ENCODE measurements at places on chromosomes 5 and 9. TPM values are rescaled to one million over a fixed set of nuclear protein-coding genes. Genes with fewer than 3 reads are reported as not detected.
A peak's percentile ranks its signal among the peaks of the same experiment; 100 is the strongest.

- no peaks in the 10 kb centered on the region for H3K36me3 ChIP-seq
- no peak overlapping the region for H3K27ac ChIP-seq
- no peaks in the 10 kb centered on the region for H3K4me1 ChIP-seq
- H3K27me3 ChIP-seq, result no peaks in the 10 kb centered on the region
Measured at GRCh38 chr9:115278326-115279035, 160.5 kb upstream of the TNC start.

DNA sequence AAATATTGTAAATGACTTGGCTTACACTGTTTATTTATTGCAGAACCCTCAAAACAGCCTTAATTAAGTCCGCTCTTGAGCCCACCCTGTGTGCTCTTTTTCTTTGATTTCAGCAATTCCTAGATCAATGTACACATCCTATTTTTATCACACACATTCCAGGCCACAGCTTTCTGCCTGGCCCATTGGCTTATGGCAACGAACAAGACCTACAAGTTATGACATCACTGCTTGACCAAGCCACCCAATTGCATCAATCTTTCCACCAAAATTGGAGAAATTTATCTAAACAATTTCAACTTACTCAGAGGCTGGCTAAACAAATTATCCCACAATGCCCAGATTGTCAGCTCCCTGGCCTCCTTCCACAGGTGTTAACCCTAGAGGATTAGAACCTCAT is 158.4 kb downstream of the CPLANE1 start:
- no peaks in the 10 kb centered on the region for H3K36me3 ChIP-seq
- H3K4me3 ChIP-seq, result no peak overlapping the region
- no peaks in the 10 kb centered on the region for H3K27me3 ChIP-seq
- no peak overlapping the region for H3K27ac ChIP-seq

DNA sequence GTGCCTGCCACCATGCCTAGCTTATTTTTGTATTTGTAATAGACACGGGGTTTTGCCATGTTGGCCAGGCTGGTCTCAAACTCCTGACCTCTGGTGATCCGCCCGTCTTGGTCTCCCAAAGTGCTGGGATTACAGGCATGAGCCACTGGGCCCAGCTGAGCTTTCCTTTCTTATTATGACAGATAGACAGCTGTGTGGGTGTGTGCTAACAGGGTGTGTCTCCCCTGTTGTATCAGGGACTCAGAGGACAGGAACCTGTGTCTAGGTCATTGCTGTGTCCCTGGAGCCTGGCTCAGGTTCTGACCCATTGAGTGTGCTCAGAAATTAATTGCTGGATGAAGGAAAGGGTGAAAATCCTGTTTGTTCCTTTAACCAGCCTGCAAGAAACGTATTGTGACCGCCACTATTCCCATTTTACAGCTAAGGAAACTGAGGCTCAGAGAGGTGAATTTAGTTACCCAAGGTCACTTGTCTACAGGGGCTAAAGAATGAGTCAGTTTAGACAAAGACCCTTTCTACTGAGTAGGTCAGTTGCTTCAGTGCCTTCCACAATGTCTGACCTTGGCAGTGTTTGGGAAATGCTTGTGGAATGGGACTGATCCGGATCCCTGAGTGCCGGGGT is 16.8 kb downstream of the NCS1 start:
- H3K4me3 ChIP-seq, result no peak overlapping the region
- no peaks in the 10 kb centered on the region for H3K4me1 ChIP-seq
- H3K36me3 ChIP-seq, result no peaks in the 10 kb centered on the region
- H3K27me3 ChIP-seq, result no peaks in the 10 kb centered on the region

GRCh38 chr9:78806492-78807160 is 509.7 kb downstream of the PSAT1 start:
- no peaks in the 10 kb centered on the region for H3K27me3 ChIP-seq
- H3K36me3 ChIP-seq, result no peaks in the 10 kb centered on the region
- H3K4me1 ChIP-seq, result peaks cover 3% of the 10 kb centered on the region
- H3K4me3 ChIP-seq, result no peak overlapping the region
- no peak overlapping the region for H3K27ac ChIP-seq

- no peak for DNase-seq
- H3K27ac ChIP-seq, result no peak overlapping the region
- no peak overlapping the region for H3K4me3 ChIP-seq
- no peaks in the 10 kb centered on the region for H3K4me1 ChIP-seq
Measured at GRCh38 chr5:77955577-77955976, 179.4 kb upstream of the TBCA start.

DNA sequence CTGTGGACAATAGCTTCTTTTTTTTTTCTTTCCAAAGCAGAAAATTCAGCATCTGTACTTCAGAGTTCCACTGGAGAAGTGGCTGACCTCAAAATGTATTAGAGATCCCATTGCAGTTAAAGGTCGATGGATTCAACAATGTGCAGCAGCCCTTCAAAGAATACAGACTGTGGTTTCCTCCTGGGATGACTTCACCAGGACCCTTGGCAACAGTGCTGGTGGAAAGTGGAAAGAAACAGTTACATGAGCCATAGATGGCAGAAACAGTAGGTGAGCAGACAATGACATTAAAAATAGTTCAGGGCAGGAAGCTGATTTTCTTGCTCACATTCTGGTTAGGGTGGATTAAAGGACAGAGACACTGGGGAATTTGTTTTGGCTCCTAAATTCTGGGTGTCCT is 62.4 kb downstream of the SLC28A3 start:
- H3K36me3 ChIP-seq, result no peaks in the 10 kb centered on the region
- no peak overlapping the region for H3K4me3 ChIP-seq
- no peak for DNase-seq
- H3K27me3 ChIP-seq, result no peaks in the 10 kb centered on the region

- peak; percentile 27 for DNase-seq
- H3K4me3 ChIP-seq, result no peak overlapping the region
- H3K27me3 ChIP-seq, result no peaks in the 10 kb centered on the region
- H3K36me3 ChIP-seq, result no peaks in the 10 kb centered on the region
- no peaks in the 10 kb centered on the region for H3K4me1 ChIP-seq
Measured at GRCh38 chr9:86575825-86576525, 221.8 kb upstream of the TUT7 start.

- H3K27me3 ChIP-seq, result no peaks in the 10 kb centered on the region
- no peak overlapping the region for H3K4me3 ChIP-seq
- H3K36me3 ChIP-seq, result no peaks in the 10 kb centered on the region
- H3K27ac ChIP-seq, result no peak overlapping the region
- H3K4me1 ChIP-seq, result no peaks in the 10 kb centered on the region
Measured at GRCh38 chr9:80691229-80691628, 998.1 kb downstream of the TLE1 start.

DNA sequence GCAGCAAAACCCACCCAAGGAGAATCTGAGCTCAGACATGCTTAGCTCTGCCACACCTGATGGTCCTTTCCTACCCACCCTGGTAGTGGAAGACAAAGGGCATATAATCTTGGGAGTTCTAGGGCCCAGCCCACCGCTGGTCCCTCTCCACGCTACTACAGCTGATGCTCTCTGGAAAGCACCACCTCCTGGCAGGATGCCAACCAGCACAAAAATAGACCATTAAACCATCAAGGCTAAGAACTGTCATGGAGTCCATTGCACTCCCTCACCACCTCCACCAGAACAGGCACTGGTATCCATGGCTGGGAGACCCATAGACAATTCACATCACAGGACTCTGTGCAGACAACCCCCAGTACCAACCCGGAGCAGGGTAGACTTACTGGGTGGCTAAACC is 111.0 kb upstream of the IL7R start:
- H3K27me3 ChIP-seq, result no peaks in the 10 kb centered on the region
- H3K27ac ChIP-seq, result no peak overlapping the region
- no peak overlapping the region for H3K4me3 ChIP-seq
- no peaks in the 10 kb centered on the region for H3K4me1 ChIP-seq
- H3K36me3 ChIP-seq, result no peaks in the 10 kb centered on the region
- no peak for DNase-seq

DNA sequence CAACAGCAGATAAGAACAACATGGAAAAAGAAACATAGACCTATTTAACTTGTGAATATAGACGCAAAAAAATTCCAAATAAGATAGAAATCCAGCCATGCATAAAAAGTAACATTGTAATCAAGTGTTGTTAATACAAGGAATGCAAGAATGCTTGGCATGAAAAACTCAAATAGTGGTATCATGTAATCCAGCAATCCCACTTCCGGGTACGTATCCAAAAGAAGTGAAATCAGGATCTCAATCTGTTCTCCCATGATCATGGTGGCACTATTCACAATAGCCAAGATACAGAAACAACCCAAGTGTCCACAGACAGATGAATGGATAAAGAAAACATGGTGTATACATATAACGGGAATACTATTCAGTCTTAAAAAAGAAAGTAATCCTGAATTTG is 437.4 kb downstream of the ARHGEF28 start:
- no peak for DNase-seq
- H3K4me3 ChIP-seq, result no peak overlapping the region
- no peak overlapping the region for H3K27ac ChIP-seq
- H3K4me1 ChIP-seq, result no peaks in the 10 kb centered on the region
- H3K27me3 ChIP-seq, result no peaks in the 10 kb centered on the region

The LCN12 gene
- not detected for total RNA-seq

DNA sequence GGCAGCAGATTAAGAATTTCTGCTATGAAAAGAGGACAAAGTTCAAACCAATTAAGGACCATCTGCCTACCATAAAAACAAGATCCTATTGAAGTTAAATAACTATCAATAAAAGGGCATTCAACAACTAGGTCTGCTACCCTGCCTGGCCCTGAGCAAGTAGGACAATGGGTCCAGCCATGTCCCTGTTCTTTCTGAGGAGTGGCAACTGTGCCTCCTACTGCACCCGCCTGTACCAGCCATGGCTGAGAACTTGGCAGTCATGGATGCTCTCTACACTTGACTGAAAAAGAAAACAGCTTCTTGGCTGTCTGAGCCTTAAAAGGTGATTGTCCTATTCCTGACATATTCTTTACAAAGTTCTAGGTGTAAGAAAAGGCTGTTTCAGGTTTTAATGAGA is 652.4 kb downstream of the PDE4D start:
- no peaks in the 10 kb centered on the region for H3K27me3 ChIP-seq
- peak overlapping the region; percentile 25 for H3K27ac ChIP-seq

GRCh38 chr5:54171645-54172384 is 138.6 kb downstream of the ARL15 start:
- H3K27me3 ChIP-seq, result no peaks in the 10 kb centered on the region
- no peak overlapping the region for H3K27ac ChIP-seq
- no peaks in the 10 kb centered on the region for H3K36me3 ChIP-seq
- H3K4me1 ChIP-seq, result no peaks in the 10 kb centered on the region

GRCh38 chr9:89048616-89049015 is 57.3 kb downstream of the S1PR3 start:
- no peaks in the 10 kb centered on the region for H3K4me1 ChIP-seq
- no peaks in the 10 kb centered on the region for H3K27me3 ChIP-seq
- H3K4me3 ChIP-seq, result no peak overlapping the region

DNA sequence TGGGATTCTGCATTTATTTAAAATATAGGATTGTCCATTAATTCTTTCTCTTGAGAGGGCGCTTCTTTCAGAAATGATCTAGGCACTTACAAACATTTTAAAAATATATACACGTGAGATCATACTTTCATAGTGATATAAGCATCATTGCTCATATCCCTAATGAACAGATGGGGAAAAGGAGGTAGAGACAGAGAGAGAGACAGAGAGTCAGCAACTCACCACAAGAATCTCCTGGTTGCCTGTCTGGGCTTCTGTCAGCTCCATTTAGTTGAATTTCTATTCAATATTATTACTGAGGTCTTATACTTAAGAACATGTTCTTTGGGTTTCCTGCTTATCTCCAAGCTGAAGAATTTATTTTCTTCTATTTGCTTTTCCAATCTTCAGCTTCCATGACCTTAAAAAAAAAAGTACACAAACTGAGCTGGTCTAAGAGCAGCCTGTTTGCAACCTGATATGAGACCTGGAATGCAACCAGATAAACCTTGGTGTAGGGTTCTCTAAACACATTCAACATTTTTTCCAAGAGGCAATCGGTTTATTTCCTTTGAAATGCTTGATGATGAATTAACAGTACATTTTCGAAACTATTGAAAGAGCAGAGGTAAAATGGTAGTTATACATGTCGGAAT is 51.6 kb upstream of the LIFR start:
- peaks cover 32% of the 10 kb centered on the region for H3K4me1 ChIP-seq
- H3K36me3 ChIP-seq, result no peaks in the 10 kb centered on the region
- no peak for DNase-seq

DNA sequence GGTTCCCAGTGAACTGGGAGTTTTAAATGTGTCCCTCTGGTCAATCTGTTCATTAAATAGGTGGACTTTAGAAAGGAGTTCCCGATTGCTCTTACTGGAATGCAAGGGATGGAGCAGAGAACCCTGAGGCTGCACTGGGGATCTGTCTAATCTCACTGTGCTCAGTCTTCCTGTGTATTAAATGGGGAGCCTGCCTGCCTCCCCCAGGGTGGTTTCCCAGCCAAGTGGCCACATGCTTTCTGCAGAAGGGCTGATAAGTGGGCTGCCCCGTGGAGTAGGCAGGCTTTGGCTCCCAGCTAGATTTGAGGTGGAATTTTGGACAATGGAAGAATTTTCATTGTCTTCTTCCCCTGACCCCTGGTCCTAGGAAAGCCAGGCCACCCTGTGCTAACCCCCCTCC is 14.0 kb upstream of the PHYHD1 start:
- H3K4me1 ChIP-seq, result peaks cover 23% of the 10 kb centered on the region
- DNase-seq, result no peak
- H3K4me3 ChIP-seq, result no peak overlapping the region
- peak overlapping the region; percentile 5 for H3K27ac ChIP-seq
- H3K36me3 ChIP-seq, result no peaks in the 10 kb centered on the region
- no peaks in the 10 kb centered on the region for H3K27me3 ChIP-seq

The SPATA31D4 gene
- not detected for total RNA-seq

The ORM2 gene
- not detected for total RNA-seq

DNA sequence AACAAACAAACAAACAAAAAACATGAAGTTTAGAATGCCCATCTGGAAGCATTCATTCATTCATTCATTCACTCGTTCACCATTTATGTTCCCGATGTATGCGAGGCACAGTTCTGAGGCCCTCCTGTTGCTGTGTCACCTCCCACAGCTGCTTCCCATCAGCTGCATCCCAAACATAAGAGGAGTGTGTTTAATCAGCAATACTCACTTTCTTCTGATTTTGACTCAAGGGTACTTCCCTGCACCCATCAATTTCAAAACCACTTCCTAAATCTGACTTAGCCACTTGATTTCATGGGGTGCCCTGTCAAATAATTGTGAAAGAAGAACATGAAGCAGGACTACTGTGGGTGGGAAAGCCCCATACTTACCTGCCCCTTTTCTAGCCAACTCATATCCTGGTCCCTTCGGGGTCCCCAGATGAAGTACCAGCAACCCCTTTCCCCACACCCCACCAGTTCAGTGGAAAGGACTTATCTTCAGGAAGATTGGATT is 128.0 kb upstream of the IL12B start:
- H3K4me1 ChIP-seq, result no peaks in the 10 kb centered on the region
- no peak overlapping the region for H3K27ac ChIP-seq
- no peaks in the 10 kb centered on the region for H3K36me3 ChIP-seq
- H3K4me3 ChIP-seq, result no peak overlapping the region
- no peaks in the 10 kb centered on the region for H3K27me3 ChIP-seq

- no peak for DNase-seq
- no peak overlapping the region for H3K27ac ChIP-seq
- H3K27me3 ChIP-seq, result no peaks in the 10 kb centered on the region
- no peak overlapping the region for H3K4me3 ChIP-seq
- no peaks in the 10 kb centered on the region for H3K4me1 ChIP-seq
- H3K36me3 ChIP-seq, result no peaks in the 10 kb centered on the region
Measured at GRCh38 chr5:133925866-133926488, 42.4 kb downstream of the C5orf15 start.

GRCh38 chr5:95605786-95606185 is 14.1 kb upstream of the GPR150 start:
- no peaks in the 10 kb centered on the region for H3K27me3 ChIP-seq
- DNase-seq, result no peak
- no peaks in the 10 kb centered on the region for H3K4me1 ChIP-seq

GRCh38 chr5:156475182-156476157 is 148.5 kb downstream of the SGCD start:
- H3K27ac ChIP-seq, result peak overlapping the region; percentile 75
- H3K4me1 ChIP-seq, result peaks cover 43% of the 10 kb centered on the region
- peak; percentile 80 for DNase-seq
- H3K36me3 ChIP-seq, result no peaks in the 10 kb centered on the region
- H3K4me3 ChIP-seq, result no peak overlapping the region

Data from gastrocnemius medialis (tissue), 4 donors.